ENCODE measurements at places on chromosomes 7 and 10.

- no peak for DNase-seq
These were observed 76.4 kb downstream of the RUNDC3B start for GRCh38 chr7:87704590-87704989.

- DNase-seq: no peak
These were observed 79.7 kb downstream of the NEUROD6 start for GRCh38 chr7:31260851-31261250.

- DNase-seq: no peak
These were observed 19.8 kb downstream of the YKT6 start for GRCh38 chr7:44220358-44221112.

GRCh38 chr7:11570922-11571550 is 261.0 kb downstream of the THSD7A start:
- no peak for DNase-seq

DNA sequence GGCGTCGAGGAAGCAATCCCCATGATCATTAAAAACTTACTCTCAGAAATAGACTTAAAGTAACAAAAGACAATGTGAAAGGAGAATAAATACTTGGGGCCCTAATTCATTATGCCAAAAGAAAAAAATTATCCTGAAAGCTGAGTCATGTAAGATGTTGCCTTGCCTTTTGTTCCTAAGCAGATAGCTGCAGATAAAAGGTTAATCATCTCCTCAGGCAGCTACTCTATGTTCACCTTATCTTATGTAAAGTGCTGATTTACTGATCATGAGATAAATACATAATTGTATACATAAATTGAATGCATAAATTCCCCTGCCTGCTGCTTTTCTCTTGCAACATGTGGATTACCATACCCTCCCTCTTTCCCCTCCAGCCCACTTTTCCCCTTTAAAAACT is 28.1 kb upstream of the CREB3L2 start:
- DNase-seq: no peak

- DNase-seq: no peak
These were observed 415.5 kb upstream of the SORCS1 start for GRCh38 chr10:107579970-107580369.

- no peak for DNase-seq
These were observed 93.5 kb downstream of the NRP1 start for GRCh38 chr10:33240931-33241330.

DNA sequence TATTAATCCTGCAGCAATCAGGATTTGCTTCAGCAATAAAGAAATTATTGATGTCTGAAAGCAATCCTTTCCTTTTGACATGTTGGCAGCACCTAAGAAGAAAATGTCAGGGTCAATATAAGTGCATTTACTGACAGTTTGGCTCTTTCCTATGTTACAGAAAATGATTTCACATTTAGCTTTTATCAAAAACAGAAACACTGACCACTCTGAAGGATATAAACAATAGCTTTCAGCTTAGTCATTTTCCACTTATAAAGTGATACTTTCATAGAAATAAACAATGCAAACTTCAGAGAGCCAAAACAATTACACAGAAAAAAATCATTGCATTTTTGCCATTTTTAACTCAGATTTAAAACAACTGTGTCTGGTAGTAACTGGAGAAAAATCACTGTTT is 325.6 kb upstream of the KAT6B start:
- DNase-seq: no peak

DNA sequence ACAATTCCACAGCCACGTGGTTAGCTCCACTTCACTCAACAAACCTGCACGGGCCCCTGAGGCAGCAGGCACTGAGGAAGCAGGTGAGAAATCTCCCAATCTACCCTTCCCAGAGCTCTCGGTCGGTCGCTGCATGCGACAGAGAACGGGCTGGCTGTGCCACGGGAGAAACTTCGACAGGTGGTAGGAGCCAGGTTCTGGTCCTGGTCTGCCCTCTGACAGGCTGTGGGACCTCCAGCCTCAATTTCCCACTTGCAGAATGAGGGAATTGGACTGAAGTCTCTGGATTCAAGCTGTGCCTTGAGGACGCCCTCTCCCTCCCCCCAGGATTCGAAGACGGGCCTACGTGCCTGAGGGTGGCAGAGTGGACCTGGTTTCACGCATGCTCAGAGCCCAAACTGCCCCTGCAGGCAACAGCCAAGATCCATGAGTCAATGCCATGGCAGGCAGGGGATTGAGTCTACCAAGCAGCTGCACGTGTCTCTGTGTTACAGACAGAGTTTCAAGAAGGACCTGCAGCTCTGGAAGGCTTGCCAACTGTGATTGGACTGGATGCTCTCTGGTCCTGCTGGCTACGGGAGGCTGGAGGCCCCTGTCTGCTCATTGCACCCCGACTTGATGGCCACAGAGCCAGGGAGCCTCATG is 215.0 kb downstream of the USP6NL start:
- no peak for DNase-seq

DNA sequence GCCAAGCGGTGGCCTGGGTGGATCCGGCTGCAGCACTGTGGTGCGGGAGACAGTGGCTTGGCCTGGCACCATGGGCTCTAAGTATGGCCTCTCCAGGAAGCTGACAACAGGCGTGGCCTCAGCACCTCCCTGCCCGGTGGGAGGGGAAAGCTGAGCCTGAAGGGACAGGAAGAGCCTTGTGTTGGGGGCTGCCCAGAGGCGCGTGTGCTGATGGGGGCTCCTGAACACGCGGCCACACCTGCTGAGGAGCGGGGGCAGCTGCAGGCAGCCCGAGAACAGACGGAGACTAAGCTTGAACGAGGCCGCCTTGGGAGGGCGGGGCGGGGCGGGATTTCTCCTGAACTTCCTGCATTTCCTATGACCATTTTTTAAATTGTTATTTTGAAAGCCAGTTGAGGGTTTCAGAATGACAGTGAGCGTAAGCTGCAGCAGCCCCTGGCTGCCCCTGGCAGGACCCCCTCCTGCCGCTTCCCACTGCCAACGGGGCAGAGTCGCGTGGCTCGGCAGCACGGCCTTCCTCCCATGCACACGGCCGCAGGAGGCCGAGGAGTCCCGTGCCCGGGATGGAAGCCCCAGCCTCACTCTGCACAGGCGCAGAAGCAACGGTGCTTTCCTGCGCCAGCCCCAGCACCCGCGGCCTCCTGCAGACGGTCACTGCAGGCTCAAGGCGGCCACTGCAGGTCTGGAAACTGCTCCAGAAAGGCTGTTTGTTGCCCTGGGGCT is 43.2 kb downstream of the DPYSL4 start:
- no peak for DNase-seq

DNA sequence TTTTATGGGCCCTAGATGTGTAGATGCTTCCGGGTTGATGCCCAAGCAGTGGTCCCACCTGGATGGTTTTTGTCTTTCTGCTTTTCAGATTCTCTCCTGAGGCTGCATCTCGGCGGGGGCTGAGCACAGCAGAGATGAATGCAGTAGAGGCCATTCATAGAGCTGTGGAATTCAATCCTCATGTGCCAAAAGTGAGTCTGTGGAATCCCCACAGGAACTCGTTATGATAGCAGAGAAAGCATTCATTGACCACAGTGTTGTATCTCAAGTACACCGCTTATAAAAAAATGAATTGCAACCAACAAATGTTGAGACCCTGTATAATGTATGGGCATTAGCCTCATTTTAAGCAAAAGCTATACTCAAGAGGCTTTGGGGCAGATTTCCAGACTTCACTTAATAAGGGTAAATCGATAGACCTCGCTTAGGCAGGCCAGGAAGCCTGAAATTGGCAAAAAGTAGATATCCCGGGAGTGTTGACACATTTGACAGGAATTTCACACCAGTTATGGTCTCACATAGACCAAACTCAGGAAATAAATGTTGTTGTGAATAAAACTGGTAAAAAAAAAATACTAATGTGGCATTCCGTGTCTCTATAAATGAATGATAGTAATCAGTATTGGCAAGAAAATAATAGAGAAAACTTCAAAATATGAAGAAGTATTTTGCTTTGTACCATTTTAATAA is 132.0 kb downstream of the WNT2 start:
- no peak for DNase-seq

Measured in 8988T (cell line).